ENCODE measurements at places on chromosomes 3 and 15.

- DNase-seq, result peak; percentile 22
Measured at GRCh38 chr3:101988596-101988995, 139.3 kb downstream of the NFKBIZ start.

DNA sequence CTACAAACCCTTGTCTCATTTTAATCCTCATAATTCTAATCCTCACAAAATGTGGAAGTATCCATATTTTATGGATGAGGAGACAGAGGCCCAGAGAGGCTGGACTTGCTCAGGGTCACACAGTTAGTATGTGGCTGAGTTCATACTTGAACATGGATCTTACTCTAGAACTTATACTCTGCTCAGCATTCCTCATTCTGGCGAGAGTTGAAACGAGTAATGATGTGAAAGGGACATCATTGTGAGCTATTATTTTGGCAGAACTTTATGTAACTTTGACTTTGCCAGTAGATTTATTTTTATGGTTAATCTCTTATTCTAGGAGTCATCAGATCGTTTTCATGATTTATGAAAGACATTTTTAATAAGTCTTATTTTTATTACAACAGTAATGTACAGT lies 17.5 kb downstream of the AKAP13 start:
- DNase-seq, result no peak

GRCh38 chr3:186194451-186194811 lies 85.5 kb upstream of the ETV5 start:
- no peak for DNase-seq

GRCh38 chr3:104561324-104561723 lies 805.4 kb upstream of the ALCAM start:
- DNase-seq, result no peak

- no peak for DNase-seq
Measured at GRCh38 chr15:92107510-92107909, 254.0 kb downstream of the SLCO3A1 start.

DNA sequence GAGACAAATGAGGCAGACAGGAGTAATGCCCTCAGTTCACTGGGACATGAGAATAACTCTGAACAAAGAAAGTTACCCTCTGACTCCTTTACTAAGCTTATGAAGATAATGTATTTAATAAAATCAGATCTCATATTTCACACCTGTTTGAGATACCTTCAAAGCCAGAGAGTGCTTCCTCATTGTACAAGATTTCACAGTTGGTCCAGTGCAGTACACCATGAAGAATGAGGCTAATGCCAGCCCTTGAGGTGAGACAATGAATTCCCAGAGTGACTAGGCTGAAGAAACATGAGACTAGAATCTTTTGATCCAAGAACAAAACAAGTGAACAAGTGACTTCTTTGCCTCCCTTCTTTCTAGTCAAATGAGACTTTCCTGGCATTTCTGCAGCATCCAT lies 1133.8 kb downstream of the TUSC7 start:
- no peak for DNase-seq

DNA sequence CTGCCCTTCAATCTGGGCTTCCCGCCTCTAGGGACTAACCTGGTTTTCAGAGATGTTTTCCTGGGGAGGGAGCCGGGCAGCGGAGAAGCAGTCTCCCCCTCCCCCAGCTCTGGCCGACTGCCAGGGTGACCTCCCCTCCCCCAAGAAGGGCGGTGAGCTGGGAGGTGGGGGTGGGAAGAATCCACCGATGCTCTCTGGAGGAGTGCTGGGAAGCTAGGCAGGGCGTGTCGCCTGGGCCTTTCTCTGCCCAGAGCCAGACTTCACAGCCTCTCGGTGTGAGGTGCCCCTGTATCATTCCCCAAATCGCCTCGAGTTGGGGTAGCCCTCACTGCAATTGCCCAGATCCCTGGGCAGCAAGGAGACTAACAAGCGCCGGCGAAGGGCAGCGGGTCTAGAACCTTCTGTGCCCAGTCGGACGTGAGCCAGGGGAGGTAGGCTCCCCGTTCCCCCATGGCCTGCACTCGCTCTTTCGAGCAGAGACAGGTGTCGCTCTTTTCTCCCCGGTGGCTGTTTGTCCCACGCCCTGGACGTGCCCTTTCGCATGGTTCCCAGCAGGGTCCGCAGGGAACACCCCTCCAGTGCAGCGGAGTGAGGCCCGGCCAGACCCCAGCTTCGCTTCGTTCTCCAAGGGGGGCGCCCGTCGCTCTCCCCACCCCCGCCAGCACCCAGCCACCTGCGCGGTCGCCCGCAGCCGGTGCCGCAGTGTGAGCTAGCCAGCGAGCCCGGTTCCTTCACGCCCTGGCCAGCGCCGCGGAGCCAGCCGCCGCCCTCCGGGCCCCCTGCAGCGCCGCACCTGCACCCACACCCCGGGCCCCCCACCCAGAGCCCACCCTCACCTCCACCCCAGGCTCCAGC lies 1.1 kb downstream of the RAB6B start:
- no peak for DNase-seq

GRCh38 chr15:23536659-23537058 lies 28.8 kb upstream of the MKRN3 start:
- no peak for DNase-seq

GRCh38 chr3:52769786-52770455 lies 819 bp downstream of the NEK4 start:
- DNase-seq, result no peak

- DNase-seq, result no peak
Measured at GRCh38 chr3:132198516-132198915, 118.7 kb upstream of the ACP3 start.

DNA sequence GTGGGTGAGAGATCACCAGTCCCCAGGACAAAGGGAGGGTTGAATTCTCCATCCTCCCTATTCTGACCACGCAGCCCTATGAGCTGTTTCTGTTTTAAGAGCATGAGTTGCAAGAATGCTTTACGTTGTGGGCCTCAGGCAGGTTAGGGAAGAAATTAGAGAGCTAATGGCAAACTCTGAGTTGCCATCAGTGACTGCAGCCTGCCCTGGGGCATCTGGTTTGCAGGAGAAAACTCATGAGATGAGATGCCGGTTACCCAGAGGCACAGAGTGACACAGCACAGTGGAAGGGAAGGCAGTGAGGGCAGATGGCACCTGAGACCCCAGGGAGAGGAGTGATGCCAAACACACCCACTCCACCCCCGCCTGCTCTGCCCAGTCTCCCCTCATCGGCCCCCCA lies 265.3 kb downstream of the CD47 start:
- no peak for DNase-seq

GRCh38 chr3:124802702-124803101 lies 72.5 kb downstream of the UMPS start:
- DNase-seq, result no peak

- no peak for DNase-seq
Measured at GRCh38 chr3:141926929-141927328, 50.5 kb downstream of the ATP1B3 start.

DNA sequence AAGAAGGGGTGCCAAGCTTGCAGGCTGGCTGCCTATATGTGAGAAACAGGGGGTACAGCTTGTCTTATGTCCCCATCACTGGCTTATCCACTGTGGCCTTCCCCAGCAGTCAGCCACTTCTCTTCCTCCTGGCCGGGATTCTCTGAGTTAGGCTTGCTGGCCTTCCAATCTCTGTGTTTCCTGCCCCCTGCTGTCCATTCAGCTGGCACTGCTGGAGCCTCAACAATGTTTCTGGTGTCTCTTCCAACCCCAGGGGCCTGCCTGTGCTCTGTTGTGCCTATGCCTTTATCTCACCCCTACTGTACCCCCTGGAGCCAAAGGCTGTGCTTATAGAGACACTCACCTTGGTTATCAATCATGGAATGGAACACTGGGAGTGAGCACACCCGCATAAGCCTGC lies 36.5 kb downstream of the ANAPC13 start:
- peak; percentile 12 for DNase-seq

DNA sequence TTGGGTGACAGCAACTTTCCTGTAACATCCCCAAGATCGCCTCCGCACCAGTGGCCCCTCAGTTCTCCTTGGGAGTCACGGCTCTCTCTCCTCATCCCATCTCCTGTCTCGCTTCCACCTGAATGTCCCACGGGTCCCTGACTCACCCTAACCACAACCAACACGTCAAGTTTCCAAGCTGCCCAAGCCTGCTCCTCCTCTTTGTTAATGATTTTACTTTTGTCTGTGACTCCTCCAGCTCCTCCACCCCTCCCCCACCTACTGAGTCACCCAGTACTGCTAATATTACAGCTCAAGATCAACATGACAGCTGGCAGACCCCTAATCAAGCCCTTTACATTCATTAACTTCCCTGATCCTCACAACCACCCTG lies 39.3 kb downstream of the BDH1 start:
- DNase-seq, result peak; percentile 75

DNA sequence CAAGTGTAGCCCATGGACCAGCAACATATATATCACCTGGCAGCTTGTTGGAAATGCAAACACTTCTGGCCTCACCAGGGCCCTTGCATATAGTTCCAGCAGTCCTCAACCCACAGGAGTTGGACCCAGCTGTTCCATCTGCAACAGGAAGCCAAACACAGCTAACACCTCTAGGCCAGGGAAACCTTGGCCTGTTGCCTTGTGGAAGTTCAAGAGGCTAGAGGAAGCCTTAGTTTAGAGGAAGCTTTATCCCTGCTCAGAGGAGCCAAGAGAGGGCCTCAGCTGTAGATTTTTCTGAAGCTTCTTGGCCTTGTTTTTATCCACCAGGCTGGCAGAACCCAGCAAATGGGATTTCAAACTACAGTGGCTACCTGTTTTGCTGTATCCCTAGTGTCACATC lies 11.4 kb downstream of the FHIT start:
- DNase-seq, result no peak

Data from stimulated activated CD4-positive, alpha-beta T cell treated with anti-CD3 and anti-CD28 coated beads, Interleukin-15, amount 100 ng/mL, for 24 hours (primary cell).